ENCODE measurements at places on chromosomes 2 and 18.

DNA sequence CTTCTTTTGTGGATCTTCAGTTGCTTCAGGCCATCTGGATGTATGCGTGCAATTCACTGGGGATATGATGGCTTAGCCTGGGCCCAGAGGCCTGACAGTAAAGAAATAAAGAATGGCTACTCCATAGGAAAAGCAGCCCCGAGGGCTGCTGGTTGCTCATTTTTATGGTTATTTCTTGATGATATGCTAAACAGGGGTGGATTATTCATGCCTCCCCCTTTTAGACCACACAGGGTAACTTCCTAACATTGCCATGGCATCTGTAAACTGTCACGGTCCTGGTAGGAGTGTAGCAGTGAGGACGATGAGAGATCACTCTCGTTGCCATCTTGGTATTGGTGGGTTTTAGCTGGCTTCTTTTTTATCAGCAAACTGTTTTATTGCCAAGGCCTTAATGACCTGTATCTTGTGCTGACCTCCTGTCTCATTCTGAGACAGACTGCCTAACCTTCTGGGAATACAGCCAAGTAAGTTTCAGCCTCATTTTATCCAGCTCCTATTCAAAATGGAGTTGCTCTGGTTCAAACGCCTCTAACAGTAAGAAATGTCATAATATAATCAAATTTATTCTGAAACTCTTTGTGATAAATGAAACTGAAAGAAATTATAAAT lies 60.5 kb downstream of the DSEL start:
- DNase-seq = no peak

- no peak for DNase-seq
Observed at GRCh38 chr2:9053534-9053931, 50.0 kb upstream of the MBOAT2 start.

DNA sequence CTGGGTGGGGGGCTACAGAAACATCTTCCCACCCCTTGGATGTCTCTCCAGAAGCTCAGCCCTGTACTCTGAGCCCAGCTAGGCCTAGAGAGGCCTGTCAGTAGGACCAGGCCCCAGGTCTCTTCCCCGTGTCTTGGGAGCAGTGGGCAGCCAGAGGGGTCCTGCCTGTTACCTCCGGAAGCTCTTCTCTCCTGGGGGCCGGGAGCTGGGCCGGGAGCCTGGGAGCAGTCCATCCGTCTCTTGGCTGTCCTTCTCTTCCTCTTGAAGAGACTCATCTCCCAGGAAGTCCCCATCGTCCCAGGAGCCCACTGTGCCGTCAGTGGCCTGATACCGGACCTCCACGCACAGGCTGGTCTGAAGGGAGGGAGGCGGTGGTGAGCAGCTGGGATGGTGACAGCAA lies 38.3 kb upstream of the OTOF start:
- no peak for DNase-seq

- peak; percentile 21 for DNase-seq
Observed at GRCh38 chr2:231928481-231928880, 2.3 kb upstream of the NPPC start.

DNA sequence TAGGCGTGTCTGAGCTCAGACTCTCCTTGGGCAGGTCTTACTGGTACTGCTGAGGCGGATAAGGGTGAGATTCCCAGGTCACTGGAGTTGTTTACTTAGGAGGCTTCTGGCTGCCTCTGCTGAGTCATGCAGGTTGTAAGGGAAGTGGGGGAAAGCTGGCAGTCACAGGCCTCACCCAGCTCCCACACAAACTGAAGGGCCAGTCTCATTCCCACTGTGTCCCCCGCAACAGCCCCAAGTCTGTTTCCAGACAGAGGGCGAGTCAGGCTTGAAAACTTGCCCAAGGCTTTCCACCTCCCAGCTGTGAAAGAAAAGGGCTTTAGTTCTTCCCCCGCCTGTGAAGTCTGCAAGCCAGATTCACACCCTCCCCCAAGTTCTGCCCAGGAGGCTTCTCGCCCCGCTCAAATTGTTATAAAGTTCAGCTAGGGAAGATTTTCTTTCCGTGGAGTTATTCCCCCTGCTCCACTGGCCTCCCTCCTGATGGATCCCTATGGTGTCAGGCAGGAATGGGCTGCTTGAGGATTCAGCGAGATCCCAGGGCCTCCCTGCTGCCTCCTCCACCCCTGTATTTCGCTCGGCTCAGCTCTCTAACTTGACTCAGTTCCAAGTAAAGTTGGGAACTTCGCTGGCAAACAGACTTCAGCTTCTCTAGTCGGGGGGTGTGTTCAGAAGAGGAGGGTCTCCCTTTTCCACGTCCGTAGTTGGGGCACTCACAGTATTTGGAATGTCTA lies 248.6 kb downstream of the NR4A2 start:
- no peak for DNase-seq

- no peak for DNase-seq
Observed at GRCh38 chr2:9141091-9141667, 65.4 kb upstream of the ASAP2 start.

Measured in A549 (cell line).